NCI-H1105 (cell line): ENCODE measurements at places on chromosomes 12 and 14.

DNA sequence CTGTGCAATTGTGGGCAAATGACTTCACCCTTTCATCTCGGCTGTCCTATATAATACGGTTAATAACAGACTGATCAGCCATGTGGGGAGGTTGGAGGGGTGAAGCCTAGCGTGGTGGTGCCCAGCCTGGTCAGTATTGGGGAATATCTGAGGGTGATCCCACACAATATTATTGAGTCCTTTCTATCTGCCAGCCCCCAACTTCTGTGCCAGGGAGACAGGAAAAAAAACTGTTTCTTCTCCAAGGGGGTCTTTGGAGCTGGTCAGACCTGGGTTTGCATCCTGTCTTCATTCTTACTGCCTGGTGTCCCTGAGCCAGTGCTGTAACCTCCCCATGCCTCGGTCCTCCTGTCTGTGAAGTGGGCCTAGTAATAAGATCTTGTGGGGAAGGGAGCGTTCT lies 6.5 kb downstream of the CYP46A1 start:
- no peak for DNase-seq

- no peak for DNase-seq
Measured at GRCh38 chr12:79155683-79156082, 291.1 kb downstream of the SYT1 start.

- no peak for DNase-seq
Measured at GRCh38 chr12:95257541-95257940, 39.9 kb downstream of the VEZT start.

GRCh38 chr14:88590173-88590572 lies 27.3 kb downstream of the ZC3H14 start:
- DNase-seq = no peak

DNA sequence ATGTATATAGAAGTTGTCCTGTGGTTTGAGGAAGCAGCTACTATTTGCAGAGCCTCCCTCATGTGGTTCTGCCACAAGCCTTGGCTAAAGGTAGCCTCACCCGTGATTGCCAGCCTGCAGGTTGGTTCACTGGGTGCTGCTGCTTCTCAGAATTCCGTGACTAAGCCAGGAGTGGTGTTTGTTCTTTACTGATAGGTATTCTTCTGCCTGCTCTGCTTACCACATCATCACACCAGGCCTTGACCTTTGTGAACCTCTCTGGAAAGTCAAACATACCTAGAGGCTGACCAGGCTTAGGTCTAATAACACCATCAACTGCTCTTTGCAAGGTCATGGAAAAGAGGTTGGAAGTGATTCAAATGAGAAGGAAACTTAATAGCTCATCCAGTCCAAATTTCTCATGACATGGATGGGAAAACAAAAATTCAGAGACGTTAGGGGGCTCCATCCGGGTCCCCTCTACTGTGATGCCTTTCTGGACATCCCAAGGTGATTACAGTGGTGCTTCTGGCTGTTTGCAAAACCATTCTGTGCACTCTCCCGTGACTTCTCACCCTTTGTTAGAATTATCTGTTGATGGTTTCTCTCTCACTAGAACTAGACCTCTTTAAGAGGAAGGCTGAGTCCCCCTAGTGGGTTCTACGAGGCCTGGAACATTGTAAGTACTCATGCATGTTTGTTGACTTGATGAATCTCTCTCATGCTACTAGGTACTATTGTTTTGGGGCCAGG lies 8.5 kb upstream of the SOCS2 start:
- DNase-seq = no peak
